Hepatic stellate cell (primary cell): ENCODE measurements at places on chromosomes 1 and 21.

- DNase-seq, result peak; percentile 16
Observed at GRCh38 chr1:173914366-173914871, 2.7 kb downstream of the SERPINC1 start.

DNA sequence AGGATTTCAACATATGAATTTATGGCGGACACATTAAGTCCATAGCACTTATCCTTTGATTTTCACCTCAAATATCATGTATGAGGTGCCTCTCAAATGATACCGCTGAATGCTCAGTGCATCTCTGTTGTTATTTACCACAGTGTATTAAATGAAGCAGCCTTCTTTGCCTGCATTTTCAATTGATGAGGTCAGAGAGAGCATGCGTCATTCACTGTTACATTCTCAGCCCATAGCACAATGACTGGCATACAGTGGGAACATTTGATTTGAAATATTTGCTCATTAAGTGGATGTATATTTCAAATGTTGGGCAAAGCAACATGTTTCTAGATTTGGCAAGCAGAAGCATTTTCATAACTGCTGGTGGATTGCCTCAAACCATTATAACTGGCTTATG is 45.7 kb downstream of the LRRC7 start:
- no peak for DNase-seq

GRCh38 chr21:44281801-44282200 is 3.9 kb upstream of the AIRE start:
- no peak for DNase-seq

- DNase-seq, result no peak
Observed at GRCh38 chr1:243503155-243503554, 247.3 kb downstream of the SDCCAG8 start.

GRCh38 chr1:91876040-91876470 is 9.9 kb downstream of the TGFBR3 start:
- DNase-seq, result no peak

DNA sequence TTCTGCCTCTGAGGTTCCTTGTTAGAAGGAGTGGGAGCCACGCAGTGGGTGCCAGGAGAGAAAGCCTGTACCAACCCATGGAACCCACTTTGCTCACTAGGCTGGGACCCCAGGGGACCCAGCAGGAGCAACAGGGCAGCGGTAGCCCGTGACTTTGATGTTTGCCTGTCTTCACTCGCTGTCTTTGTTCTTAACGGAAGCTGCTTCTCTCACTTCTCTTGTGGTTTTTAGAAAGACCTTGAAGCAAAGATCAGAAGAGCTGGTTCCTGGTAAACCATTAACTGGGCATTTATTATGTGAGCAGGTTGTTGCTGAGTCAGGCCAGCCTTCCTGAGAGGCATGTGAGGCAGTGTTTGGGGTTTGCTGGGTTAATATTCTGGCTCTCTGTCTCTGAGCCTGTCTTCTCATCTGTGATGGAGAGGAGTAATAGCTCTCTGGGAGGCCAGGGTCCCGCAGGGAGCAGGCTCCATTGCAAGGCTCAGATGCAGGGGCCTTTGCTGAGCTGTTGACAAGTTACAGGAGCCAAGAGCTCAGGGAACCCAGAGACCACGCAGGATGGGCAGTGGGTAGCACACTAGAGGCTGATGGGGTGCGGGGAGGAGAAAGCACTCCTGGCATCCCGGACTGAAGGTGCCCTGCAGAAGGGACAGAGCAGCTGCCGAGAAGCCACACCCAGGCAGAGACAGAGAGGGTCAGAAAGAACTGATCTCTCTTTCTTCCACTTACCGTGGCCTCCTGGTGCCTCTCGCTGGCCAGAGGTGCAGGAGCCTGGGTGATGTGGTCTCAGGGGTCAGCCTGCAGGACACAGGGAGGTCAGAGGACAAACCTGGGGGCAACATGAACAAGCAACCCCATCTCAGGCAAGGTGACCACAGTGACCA is 367.5 kb upstream of the C1orf174 start:
- no peak for DNase-seq

- DNase-seq, result no peak
Observed at GRCh38 chr1:40740039-40740996, 43.3 kb upstream of the KCNQ4 start.

DNA sequence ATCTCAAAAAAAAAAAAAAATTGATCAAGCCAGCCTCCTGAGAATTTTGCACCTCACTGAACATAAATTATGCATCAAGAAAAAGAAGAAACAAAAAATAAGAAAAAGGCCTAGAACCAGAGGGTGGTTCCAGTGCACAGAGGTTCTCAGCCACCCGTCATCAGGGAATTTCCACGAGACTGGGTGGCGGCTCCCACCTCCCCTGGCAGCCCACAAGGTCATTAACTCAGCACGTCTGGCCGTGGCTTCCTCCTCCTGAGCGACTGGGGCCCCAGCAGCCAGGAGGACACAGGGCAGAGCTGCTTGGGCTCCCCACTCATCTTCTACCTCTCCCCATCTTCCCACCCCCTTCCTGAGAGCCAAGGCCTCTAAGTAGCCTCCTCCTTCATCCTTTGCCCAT is 15.7 kb upstream of the TMEM51 start:
- no peak for DNase-seq

DNA sequence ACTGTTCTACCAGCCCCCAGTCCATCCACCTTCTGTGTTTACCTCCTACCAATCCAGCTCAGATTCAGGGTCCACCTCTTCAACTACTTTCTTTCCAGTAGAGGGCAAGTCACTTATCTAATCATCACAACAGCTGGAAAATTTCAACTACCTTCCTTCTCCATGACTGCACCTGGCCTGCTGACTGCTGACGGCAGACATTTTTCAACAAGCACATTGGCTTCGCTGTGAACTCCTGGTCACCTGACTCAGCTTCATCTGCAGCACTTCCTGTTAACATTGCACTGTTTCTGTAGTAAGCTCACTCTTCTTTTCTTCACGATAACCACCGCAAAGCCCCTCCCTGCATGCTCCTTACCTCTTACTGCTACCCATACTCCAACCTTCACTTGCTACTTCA is 405.7 kb downstream of the NTNG1 start:
- DNase-seq, result no peak

- no peak for DNase-seq
Observed at GRCh38 chr21:41367945-41368734, 6.3 kb downstream of the MX2 start.

GRCh38 chr21:42878678-42878992 is 704 bp downstream of the WDR4 start:
- no peak for DNase-seq

DNA sequence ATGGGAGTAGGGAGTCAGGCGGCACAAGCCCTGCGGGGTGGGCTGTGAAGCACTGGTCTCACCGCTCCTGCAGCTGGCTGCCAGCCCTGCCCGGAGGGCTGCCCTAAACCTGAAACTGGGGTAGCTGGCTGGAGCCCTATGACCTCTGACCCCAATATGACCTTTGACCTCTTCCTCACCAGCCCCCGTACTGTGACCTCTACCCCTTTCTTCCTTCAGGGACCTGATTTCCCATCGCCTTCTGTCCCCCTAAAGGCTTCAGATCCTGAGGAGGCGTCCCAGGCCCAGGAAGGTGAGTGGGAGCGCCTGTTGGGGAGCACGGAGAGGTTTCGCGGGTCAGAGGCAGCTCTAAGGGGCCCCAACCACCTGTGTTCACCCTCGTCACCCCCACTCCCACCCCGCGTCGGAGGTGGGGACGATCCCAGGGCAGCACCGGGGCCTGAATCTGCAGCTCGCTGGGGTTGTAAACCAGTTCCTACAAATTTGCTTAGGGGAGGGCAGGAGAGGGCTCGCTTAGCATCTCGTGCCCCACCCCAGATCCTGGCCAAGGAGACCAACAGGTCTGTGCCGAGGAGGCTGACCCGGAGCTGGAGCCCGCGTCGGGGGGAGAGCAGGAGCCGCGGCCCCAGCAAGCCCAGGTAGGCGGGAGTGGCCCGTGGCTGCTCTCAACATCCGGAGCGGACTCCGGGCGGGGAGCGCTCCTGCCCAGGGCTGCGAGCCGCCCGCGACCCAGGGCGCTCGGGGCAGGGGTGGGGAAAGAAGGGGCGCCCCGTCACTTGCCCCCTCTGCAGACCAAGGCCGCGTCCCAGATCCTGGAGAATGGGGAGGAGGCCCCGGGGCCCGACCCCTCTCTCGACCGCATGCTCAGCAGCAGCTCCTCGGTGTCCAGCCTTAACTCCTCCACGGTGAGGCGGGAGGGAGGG is 7.3 kb downstream of the SYTL1 start:
- no peak for DNase-seq

- DNase-seq, result no peak
Observed at GRCh38 chr1:183711741-183712361, 58.7 kb upstream of the APOBEC4 start.

- no peak for DNase-seq
Observed at GRCh38 chr1:247243524-247244137, 12.2 kb upstream of the VN1R5 start.

GRCh38 chr1:36212782-36213181 is 11.5 kb upstream of the THRAP3 start:
- DNase-seq, result no peak

DNA sequence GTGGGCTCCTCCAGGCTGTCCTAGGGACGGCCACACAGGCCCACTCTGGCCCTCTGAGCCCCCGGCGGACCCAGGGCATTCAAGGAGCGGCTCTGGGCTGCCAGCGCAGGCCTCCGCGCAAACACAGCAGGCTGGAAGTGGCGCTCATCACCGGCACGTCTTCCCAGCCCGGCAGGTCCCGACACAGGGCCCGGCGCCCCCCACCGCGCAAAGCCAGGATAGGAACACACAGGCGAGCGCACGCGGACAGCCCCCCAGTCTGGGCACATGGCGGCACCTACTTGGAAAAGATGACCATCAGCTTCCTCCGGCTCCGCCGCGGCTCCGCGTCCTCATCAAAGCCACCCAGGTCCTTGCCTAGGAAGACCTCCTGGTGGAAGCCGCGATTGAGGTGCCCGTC is 3.6 kb downstream of the SDF4 start:
- no peak for DNase-seq

DNA sequence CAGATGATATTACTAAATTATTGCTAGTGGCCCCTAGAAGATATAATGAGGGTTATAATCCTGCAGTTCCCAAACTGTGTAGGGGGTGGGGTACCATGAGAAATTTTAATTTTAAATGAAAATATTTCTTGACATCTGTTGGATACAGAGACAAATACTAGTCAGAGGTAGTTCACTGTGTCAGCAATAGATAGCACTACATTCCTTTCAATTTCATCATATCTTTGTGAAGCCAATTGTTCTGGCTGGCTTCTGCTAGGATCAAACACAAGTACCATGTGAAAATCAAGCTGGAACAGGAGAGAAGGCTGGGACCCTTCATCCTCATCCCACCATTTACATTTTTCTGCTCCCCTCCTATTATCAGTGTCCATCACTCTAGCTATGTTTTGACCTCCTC is 208.1 kb downstream of the USH2A start:
- DNase-seq, result no peak

DNA sequence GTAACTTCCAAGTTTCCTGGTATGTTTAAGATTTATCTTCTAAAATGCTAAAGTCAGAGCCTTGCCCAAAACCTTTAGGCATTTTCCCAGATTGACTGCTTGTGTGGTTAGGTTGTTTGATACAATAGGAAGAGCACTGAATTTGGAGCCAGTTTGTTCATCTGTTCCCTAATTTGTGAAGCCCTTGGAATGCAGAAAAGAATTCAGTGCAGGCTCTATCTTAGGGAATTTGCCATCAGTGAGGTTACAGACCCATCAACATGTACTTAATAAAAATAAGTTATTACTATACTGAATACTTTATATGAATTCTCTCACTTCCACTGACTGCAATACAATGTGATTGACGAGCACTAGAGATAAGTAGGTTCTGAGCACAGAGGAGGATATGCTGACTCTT is 120.2 kb downstream of the PIK3R3 start:
- no peak for DNase-seq

DNA sequence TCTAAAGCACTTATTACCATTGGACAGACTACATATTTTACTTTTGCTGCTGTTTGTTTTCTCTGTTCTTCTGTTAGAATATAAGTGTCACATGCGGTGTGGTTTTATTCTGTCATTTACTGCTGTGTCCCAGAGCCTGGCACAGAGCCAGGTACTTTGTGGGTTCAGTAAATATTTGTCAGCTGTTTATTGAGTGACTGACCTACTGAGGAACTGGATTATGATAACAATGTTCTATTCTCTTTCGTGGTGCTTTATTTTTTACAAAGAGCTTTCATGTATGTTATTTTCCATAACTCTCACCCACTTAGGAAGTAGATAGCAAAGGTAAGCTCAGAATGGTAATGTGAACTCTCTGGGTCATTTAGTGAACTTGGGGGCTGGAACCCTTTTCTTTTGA is 118.8 kb downstream of the RWDD3 start:
- DNase-seq, result no peak

DNA sequence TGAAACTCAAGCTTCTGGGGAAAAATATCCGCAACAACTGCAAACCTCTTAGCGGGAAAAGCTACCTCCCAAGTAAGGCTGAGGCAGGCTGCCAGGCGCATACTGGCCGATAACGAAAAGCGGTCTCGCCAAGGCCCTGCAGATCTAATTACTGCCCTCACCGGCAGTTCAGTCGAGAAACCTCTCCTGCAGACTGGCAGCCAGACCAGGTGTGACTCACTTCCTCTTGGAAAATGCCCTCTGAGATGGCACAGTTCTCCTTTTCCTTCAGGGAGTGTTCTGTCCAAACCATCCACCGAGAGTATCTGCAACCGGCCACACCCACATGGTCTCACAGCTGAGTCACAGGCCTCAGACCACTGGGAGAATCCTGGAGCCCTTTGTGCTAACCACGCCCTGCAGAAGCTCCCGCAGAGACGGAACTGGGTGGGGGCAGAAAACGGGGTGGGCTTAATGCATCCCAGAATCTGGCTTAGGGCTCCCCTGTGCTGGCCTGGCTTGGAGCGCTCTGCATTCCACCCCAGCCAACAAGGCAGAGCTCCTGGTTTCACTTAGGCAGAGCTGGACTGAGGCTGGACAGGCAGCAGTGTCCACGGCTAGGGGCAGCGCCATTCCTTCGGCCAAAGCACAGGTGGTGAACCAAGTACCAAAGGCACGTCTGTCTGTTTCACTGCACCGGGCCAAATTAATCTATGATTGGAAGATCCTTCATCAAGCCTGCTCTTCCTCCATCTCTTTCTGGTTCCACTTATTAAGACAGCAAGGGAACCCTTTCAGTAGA is 1.2 kb downstream of the S100A10 start:
- peak; percentile 72 for DNase-seq

GRCh38 chr1:92538048-92538412 is 51.3 kb upstream of the GFI1 start:
- no peak for DNase-seq

GRCh38 chr1:164261691-164262240 is 297.2 kb upstream of the PBX1 start:
- DNase-seq, result no peak

DNA sequence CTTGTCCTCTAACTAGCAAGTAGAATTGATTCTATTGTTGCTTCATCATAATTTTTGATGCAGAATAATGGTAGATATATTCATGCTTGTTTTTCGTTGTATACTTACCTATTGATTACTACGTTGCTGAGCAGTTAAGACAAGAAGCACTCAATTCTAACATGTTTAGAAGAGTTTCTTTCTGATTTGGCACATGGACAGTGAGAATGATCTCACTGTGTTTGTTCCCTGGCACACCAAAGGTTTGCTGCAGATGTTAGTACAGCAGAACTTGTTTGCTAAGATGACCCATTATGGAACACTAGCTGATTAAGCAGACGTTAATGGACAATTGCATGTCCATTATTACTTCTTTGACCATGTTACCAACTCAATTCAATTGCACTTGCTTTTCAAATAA is 184.7 kb upstream of the SGIP1 start:
- DNase-seq, result no peak

GRCh38 chr21:17436626-17437111 is 76.2 kb upstream of the CXADR start:
- DNase-seq, result no peak

GRCh38 chr1:23288671-23289070 is 55.4 kb downstream of the HNRNPR start:
- DNase-seq, result no peak

- DNase-seq, result no peak
Observed at GRCh38 chr1:83807231-83807630, 191.7 kb downstream of the TTLL7 start.
